ENCODE measurements at places on chromosomes 4 and X. TPM values are rescaled to one million over a fixed set of nuclear protein-coding genes. Genes with fewer than 3 reads are reported as not detected.
A peak's percentile ranks its signal among the peaks of the same experiment; 100 is the strongest.

- DNase-seq: no peak
These were observed 22.0 kb downstream of the AFAP1 start for GRCh38 chr4:7917669-7918068.

DNA sequence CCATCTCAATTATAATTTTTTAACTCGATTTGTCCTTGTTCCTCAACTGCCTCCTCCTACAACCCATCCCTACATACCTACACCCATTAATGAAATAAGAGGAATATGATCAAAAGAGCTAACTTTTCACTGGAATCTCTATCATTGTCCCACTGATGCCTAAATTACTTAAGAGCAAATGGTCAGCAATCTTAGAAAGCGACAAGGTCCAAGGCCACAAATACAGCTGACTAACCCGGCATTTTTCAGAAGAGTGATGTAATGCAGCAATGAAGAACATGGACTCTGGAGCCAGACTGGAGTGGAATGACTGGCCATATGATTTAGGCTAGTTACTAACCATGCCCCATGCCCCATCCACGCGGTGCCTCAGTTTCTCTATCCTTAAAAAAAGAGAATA, 56.2 kb downstream of the PPA2 start:
- no peak for DNase-seq

DNA sequence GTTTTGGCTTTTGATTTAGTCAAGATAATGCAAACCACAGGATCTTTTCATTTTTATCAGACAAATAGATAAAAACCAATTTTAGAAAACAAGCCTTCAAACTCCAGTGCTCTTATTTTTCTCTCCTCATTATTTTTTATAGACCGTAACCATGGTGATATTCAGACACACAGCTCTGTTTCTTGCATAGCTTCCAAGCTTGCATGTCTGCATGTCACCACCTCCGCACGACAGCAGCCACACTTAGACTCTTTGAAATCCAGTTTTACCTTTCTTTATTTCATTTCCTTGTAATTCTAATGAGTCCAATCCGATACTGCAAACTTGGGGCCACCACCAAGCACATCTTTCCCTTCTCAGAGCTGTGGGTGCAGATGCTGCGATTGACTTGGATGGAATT, 94.3 kb upstream of the GPM6A start:
- no peak for DNase-seq

DNA sequence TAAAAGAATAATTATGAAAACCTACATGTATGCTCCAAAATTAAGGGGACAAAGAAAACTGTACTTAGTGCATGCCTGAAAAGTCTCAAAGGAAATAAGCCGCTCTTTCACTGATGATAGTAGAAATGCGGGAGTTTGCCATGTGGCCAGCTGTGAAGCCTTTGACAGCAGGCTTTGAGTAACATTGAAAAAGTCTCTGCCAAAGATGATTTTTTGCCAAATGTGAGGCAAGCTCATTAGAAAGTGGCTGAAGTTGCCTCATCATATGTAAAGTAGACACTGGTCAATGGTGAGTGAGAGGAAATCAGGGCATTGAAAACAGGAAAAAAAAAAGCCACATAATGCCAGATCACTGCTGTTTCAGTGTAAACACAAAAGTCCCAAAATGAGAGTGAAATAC, 2360.1 kb downstream of the PCDH7 start:
- no peak for DNase-seq

GRCh38 chrX:135328421-135329005, 19.2 kb downstream of the ETDC start:
- DNase-seq: no peak

DNA sequence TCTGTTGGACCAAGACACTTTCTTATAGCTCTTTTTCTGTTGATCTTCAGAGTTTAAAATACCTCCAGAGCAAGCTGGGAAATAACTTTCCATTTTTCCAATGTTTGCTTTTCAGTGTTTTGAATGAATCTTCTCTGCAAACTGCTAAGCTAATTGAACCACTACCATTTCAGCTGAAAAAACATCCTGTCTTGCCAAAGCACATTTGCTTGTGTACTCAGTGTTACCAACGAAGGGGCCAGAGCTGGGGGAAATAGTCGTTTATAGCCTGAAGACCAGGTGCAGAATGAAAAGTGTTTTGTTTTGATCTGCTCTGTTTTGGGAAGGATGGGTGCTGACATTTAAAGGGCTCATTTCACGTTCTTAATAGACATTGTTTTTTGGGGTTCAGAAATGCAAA, 88.4 kb upstream of the CLNK start:
- no peak for DNase-seq

DNA sequence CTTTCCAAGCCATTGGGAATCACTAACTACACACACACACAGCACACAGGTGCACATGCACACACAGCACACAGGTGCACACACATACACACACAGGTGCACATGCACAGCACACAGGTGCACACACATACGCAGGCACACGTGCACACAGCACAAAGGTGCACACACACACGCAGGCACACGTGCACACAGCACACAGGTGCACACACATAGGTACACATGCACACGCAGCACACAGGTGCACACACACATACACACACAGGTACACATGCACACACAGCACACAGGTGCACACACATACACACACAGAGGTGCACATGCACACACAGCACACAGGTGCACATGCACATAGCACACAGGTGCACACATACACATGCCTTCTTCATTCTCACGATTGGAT, 80.9 kb downstream of the HMX1 start:
- DNase-seq: no peak

DNA sequence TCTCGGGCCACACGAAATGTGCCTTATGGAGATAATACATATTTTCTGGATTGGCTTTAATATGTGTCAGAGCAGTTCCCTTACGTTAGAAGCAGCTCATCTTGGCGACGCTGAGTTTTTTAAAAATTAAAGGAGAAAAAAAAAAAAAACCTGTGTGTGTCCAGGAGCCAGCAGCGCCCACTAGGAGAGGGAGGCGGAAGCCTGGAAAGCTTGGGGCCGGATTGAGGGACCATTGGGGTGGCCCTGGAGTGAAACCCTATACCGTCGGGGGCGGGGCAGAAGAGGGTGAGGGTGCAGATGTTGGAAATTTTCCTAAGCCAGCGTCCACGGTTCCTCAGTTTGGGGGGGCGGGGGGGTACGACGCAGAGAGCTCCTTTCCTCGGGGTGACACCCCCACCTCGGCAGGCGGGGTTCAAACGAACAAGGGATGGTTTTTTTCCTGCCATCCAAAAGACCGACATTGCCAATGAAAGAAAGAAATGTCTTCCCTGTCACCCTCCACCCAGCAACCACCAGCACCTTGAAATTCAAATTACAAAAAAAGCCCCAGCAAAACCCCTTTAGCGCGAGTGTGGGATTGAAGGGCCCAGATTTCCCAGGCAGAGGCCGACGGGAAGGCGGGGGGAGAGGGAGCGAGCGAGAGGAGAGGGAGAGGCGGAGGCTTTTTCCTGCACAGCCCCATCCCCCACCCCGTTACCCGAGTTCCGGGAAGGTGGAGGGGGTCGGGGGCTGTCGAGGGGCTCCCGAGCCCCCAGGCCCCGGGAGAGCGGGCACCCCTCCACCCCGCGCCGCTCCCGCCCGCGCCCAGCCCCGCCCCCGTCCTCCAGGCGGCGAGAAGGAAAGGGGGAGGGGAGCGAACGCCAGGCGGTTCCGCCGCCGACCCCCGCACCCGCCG, 859 bp downstream of the SMARCA1 start:
- peak; percentile 22 for DNase-seq

DNA sequence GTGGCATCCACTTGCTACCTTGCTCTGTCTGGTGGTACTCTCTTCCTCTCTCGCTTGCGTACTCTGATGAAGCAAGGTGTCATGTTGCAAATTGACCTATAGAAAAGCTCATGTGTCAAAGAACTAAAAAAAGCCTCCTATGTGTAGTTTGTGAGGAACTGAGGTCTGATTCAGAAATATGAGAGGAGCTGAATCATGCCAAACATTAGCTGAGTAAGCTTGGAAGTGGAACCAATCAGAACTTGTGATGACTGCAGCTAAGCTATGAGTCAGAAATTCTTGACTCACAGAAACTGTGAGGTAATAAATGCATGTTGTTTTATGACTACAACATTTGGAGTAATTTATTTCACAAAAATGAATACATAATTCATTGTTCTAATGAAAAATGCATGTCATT, 2138.8 kb downstream of the PCDH7 start:
- DNase-seq: no peak

The CDKL2 gene
- 1.6 TPM for total RNA-seq

The PARM1 gene
- 266 TPM for total RNA-seq

Data from left colon (tissue), 2 donors.